Right ventricle myocardium superior (tissue), 1 donor: ENCODE measurements at places on chromosomes 5 and 9. TPM values are rescaled to one million over a fixed set of nuclear protein-coding genes. Genes with fewer than 3 reads are reported as not detected.
A peak's percentile ranks its signal among the peaks of the same experiment; 100 is the strongest.

- no peak for DNase-seq
Measured at GRCh38 chr5:156715287-156715686, 134.8 kb upstream of the PPP1R2B start.

GRCh38 chr9:36911601-36912412 lies 122.3 kb downstream of the PAX5 start:
- no peak for DNase-seq

GRCh38 chr5:58496488-58496887 lies 5.3 kb downstream of the GAPT start:
- DNase-seq, result no peak

DNA sequence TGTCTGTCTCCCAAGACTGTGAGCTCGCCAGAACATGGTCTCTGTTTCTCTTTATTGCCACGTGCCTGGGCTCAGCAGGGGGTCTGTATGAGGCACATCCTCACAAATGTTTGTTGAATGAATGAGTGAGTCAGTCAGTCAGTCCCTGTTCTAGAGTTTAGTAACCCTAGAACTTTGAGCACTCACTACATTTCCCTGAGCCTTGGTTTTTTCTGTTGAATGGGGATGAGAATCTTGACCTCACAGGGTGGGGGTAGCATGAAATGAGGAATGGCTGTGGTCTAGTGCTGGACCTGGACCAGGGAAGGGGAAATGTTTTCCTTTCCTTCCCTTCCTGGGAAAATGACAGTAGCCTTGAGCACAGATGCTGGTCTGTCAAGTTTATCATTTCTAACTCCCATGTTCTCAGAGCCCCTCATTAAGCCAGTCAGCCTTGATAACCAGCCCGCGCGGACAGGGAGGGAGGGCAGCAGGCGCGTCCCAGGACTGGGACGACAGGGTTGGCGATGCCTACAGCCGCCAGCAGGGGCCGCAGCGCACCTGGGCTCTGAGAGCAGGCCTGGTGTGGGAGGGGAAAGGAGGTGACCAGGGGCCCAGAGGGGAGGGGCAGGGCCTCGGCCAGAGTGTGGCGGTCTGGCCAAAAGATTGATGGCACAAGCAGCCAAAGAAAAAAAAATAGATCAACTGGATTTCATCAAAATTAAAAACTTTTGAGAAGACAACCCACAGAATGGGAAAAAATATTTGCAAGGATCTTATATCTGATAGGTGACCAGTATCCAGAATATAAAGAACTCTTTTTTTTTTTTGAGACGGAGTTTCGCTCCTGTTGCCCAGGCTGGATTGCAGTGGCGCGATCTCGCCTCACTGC lies 24.1 kb upstream of the WNK2 start:
- peak; percentile 91 for DNase-seq

GRCh38 chr9:137302449-137303150 lies 529 bp upstream of the NRARP start:
- no peak for DNase-seq

DNA sequence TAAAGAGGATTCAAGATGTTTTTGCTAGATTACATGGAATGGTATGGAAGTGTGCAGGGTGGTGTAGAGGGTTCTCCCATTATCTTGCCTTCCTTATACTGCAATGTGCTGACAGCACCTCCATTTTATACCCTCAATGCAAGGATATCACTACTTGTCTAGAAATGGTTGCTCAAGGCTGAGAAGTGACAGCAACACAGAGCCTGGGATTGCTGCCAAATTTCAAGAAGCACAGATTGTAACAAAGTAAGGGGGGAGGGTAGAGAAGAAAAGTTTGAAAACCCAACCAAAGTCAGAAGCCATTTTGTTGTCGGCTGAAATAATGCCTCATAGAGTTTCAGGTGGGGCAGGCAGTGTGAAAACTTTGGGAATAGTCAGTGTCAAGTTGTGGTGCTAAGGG lies 29.8 kb downstream of the PCDHAC2 start:
- no peak for DNase-seq

- DNase-seq, result no peak
Measured at GRCh38 chr9:117480253-117480652, 65.4 kb upstream of the ASTN2 start.

GRCh38 chr5:119070578-119070827 lies 384 bp upstream of the DMXL1 start:
- DNase-seq, result peak; percentile 92

- DNase-seq, result no peak
Measured at GRCh38 chr5:178533136-178533535, 57.1 kb downstream of the COL23A1 start.

- DNase-seq, result no peak
Measured at GRCh38 chr9:124355941-124356744, 59.1 kb downstream of the PSMB7 start.

DNA sequence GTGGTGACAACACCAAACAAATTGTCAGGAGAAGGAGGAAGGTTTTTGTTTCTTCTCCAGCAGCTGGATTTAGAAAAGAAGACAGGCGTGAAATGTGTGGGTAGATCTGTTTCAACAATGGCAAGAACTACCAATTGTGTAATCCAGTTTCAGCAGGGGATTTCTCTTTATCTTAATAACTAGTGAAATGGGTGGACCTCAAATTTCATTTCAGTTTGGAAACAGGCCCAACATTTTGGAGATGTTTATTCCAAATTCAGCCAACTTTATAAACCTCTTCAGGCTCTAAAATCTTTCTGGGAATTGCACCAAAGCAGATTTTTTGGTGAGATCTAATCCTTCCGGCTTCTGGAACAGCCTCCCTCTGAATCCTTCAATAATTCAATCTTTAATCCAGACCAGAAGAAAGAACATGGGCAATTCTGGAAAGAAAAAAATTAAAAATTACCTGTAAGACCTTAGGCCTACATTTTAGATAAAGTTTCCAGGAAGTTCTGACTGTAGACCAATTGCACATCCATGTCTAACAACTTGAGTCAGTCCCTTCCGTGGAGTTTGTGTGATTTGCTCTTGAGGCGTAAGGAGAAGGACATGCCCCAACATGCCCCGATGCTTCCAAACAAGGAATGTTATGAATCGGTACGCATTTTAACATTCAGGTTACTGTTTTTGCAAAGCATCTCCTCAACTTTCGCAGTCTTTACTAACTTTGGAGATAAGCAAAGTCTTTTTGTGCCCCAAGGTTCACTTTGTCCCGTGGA lies 423.6 kb downstream of the IRX1 start:
- DNase-seq, result no peak

GRCh38 chr5:71790433-71790832 lies 71.4 kb downstream of the CARTPT start:
- DNase-seq, result no peak

DNA sequence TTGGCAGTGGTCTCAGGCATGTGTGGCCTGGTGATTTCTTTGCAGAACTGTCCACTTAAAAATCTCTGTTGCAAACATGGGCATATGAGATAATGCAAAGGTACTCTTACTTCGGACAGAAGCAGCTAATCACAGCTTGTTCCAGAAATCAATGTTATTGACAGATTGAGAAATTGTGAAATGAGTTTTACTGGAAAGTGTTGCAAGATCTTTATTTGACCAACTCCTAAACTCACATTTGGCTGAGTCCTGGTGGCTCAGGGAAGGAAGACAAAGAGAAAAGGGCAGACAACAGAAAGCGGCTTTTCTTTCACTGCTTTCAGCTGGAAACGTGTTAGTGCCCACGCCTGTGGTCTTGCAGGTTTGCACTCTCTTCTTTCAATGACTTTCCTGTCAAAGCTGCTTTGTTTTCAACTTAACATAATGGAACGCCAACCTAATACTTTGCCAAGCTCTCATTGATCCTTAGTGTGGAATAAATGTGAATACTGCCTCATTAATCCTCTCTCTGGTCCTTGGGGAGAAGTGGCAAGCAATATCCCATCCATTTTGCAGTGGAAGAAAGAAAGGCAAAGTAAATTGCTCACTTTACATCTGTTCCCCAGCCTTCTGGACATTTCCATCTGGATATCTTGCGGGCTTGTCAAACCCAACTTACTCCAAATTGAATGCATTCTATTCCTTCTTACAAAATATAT lies 586.4 kb downstream of the LRRC70 start:
- no peak for DNase-seq

DNA sequence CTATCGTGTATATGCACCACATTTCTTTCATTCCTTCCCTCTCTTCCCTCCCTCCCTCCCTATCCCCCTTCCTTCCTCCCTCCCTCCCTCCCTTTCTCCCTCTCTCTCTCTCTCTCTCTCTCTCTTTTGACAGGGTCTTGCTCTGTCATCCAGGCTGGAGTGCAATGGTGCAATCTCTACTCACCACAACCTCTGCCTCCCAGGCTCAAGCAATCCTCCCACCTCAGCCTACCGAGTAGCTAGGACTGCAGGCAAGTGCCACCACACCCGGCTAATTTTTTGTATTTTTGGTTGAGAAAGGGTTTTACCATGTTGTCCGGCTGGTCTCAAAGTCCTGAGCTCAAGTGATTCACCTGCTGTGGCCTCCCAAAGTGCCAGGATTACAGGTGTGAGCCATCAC lies 1.1 kb upstream of the ANKS6 start:
- no peak for DNase-seq

GRCh38 chr9:74006935-74007334 lies 490.2 kb upstream of the RORB start:
- DNase-seq, result no peak

- no peak for DNase-seq
Measured at GRCh38 chr5:161086461-161086860, 234.4 kb upstream of the ATP10B start.

DNA sequence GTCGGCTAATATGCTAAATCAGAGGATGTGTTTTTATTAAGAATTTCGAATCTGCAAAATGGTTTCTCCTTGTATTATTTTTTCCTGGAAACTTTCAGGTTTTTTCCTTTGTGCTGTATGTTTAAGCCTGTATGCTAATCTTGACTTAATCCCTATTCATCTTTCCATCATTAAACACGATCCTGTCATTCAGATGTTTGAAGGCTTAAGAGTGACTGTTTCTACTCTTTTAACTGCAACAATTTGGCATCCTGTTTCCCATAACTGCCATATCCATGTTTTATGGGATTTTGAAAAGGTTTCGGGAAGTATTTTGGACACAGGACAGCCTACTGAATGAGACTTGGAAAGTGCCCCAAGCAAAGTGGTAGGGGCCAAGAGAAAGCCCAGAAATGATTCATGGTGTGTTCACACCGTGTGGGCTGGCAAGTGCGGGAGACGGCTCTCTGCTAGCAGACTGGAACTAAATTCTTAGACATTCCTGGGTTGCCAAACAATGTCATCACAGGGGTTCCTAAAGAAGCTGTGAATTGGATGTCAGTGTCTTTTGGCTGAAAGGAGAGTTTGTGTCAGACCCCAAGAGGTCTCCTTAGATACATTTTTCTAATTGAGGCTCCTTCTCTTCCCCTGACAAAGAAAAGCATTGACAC lies 125.4 kb upstream of the ADAMTS16 start:
- no peak for DNase-seq

Gene NIPSNAP3A
- total RNA-seq, result 18.7 TPM

Gene SPINK13
- not detected for total RNA-seq

Gene PHF24
- 0.19 TPM for total RNA-seq

Gene SLC9A3
- 0.91 TPM for total RNA-seq

Gene AK6
- 42.3 TPM for total RNA-seq

Gene DDX4
- not detected for total RNA-seq

Gene RMRP
- total RNA-seq, result 19,155 TPM

Gene SH3TC2
- total RNA-seq, result 16.7 TPM

Gene PROB1
- 50.3 TPM for total RNA-seq
